ENCODE measurements at places on chromosomes 16 and 17. TPM values are rescaled to one million over a fixed set of nuclear protein-coding genes. Genes with fewer than 3 reads are reported as not detected.

GRCh38 chr17:43324205-43324893 is 74.4 kb upstream of the ARL4D start:
- H3K4me3 ChIP-seq, result no peak overlapping the region
- peaks cover 15% of the 10 kb centered on the region for H3K4me1 ChIP-seq
- no peak overlapping the region for H3K27ac ChIP-seq
- no peaks in the 10 kb centered on the region for H3K36me3 ChIP-seq

DNA sequence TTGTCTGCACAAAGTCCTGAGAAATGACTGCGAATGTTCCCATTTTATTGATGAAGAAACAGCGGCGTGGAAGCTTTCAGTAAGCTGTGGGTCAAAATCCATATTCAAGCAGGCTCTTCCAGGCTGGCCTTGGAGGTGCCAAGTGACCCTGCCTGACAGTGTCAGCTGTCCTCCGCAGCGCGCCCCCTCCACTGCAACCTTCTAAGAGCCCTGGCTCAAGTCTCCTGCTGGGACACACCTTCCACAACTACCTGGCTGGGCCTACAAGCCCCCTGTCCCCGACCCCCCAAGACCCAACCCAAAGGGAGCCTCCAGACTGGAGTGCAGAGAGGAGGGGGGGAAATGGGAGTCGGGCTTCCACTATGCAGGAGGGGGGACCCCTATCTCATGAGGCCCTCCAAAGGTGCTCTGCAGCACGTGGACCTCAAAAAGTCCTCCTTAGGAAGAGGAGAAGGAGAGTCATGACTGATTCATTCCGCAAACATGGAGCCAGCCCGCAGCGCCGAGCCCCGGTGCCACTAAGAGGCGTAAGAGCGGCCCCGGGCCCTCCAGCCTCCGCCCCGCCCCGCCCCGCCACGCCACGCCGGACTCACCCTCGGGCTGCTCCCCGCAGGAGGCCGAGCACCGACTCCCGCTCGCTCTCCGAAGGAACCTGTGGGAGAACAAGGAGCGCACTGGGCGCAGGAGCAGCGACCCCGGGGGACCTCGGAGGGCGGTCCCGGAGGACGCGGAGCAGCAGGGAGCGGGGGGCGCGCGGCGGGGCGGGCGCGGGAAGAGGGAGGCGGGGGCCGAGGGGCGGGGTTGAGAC is 574 bp downstream of the MPP3 start:
- peaks cover 12% of the 10 kb centered on the region for H3K36me3 ChIP-seq
- peaks cover 14% of the 10 kb centered on the region for H3K4me1 ChIP-seq
- DNase-seq, result peak; percentile 98
- peak overlapping the region; percentile 77 for H3K4me3 ChIP-seq
- no peaks in the 10 kb centered on the region for H3K27me3 ChIP-seq

- DNase-seq, result peak; percentile 87
- no peaks in the 10 kb centered on the region for H3K27me3 ChIP-seq
- H3K27ac ChIP-seq, result no peak overlapping the region
- H3K4me3 ChIP-seq, result no peak overlapping the region
Observed at GRCh38 chr17:45129940-45130680, 2.2 kb downstream of the PLCD3 start.

GRCh38 chr16:47829850-47830600 is 325.8 kb downstream of the ABCC12 start:
- H3K27me3 ChIP-seq, result no peaks in the 10 kb centered on the region
- H3K4me3 ChIP-seq, result no peak overlapping the region
- H3K4me1 ChIP-seq, result no peaks in the 10 kb centered on the region
- H3K36me3 ChIP-seq, result no peaks in the 10 kb centered on the region
- no peak for DNase-seq

DNA sequence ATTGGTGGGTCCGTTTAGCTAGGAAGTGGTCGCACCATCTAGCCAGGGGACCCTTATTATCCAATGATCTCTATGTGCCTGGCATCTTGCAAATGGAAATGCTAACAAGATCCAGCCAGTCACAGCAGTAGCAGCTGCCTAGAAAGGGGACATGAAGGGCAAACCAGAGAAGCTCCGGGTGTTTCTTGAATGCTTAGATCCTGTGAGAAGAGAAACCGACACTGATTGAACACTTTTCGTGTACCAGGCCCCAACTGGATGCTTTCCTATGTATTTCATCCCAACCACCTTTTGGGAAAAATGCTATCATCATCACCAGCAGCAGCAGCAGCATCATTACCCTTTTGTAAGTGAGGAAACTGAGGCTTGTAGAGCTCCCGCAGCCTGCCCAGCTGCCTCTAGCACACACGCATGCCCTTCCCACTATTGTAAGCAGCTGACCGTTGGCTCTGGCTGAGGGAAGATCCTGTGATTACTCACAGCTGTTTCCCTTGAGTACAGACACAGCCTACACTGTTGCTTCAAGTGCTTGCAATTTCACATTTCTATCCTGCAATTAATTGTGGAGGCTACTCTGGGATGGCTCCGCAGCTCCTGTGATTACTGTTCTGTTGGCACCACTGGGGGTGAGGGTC is 180.7 kb upstream of the CACNG5 start:
- H3K4me3 ChIP-seq, result no peak overlapping the region
- H3K27ac ChIP-seq, result no peak overlapping the region
- peaks cover 14% of the 10 kb centered on the region for H3K4me1 ChIP-seq
- no peaks in the 10 kb centered on the region for H3K27me3 ChIP-seq

DNA sequence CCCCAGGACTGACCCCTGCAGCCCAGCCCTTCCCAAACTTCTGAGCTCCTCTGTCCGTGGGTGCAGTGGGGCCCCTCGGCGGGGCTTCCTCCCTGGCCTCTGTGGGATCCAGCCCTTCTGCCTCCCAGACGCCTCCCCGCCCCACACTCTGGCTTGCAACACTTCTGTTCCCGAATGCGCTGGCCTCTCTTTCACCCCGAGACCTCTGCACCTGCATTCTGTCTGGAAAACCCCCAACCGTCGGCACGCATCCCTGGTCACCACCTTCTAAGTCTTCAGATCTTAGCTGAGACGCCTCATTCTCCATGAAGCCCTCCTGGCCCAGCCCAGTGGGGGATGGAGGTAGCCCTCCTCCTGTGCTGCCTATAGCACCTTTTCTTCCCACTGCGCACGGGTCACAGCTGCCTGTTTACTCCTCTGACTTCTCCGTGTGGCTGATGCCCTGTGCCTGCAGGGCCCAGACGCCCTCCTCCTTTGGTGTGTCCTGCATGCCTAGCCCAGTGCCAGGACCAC is 26.4 kb downstream of the TMEM235 start:
- H3K4me1 ChIP-seq, result peaks cover 4% of the 10 kb centered on the region
- DNase-seq, result peak; percentile 8
- no peaks in the 10 kb centered on the region for H3K36me3 ChIP-seq
- H3K4me3 ChIP-seq, result no peak overlapping the region
- H3K27me3 ChIP-seq, result no peaks in the 10 kb centered on the region

DNA sequence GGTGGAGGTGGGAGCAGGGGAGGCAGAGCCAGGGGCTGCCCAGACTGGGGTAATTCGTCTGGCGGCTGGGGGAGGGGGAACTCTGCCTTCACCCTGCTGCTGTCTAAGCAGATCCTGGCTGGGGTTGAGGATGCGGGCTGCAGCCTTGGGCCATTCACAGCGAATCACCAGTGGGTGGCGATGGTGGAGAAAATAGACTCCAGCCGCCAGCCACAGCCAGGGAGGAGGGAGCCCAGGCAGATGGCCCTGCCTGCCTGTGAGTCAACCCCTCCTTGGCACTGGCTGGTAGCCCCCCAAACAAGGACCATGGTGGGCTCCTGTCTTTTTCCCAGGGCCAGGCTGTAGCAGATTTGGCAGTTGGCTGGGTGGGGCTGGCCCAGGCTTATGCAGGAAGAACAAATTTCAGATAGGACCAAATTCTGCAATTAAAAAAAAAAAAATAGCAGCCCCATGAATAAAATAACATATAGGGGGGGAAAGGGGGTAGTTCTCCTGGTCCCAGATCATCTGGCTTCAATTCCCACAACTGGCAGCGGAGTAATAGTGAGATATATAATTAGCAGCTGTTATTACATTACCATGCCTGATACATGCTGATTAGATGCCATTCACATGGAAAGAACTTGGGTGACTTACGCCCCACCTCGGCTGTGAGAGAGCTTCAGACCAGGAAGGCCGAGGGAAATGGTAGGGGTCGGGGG is 41.5 kb upstream of the CDH5 start:
- no peaks in the 10 kb centered on the region for H3K4me1 ChIP-seq
- H3K27me3 ChIP-seq, result no peaks in the 10 kb centered on the region
- no peak overlapping the region for H3K27ac ChIP-seq
- DNase-seq, result peak; percentile 92

DNA sequence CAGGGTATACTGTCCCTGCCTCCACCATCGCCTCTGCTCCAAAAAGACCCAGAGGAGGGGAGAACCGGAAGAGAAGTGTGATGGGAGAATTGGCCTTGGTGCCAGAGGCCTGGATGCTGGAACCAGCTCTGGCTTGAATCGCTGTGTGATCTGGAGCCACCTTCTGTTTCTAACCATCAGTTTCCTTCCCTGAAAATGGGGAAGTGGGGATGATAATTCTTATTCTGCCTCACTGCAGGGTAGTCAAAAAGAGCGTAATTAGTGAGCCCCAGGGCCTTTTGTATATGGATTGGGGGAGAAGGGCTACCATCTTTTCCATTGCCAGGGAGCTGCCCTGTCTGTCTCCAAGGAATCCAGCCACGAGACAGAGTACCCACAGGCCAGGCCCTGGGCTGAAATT is 52.2 kb downstream of the CCT6B start:
- H3K4me3 ChIP-seq, result no peak overlapping the region
- no peaks in the 10 kb centered on the region for H3K4me1 ChIP-seq
- no peak overlapping the region for H3K27ac ChIP-seq
- DNase-seq, result no peak
- no peaks in the 10 kb centered on the region for H3K36me3 ChIP-seq

DNA sequence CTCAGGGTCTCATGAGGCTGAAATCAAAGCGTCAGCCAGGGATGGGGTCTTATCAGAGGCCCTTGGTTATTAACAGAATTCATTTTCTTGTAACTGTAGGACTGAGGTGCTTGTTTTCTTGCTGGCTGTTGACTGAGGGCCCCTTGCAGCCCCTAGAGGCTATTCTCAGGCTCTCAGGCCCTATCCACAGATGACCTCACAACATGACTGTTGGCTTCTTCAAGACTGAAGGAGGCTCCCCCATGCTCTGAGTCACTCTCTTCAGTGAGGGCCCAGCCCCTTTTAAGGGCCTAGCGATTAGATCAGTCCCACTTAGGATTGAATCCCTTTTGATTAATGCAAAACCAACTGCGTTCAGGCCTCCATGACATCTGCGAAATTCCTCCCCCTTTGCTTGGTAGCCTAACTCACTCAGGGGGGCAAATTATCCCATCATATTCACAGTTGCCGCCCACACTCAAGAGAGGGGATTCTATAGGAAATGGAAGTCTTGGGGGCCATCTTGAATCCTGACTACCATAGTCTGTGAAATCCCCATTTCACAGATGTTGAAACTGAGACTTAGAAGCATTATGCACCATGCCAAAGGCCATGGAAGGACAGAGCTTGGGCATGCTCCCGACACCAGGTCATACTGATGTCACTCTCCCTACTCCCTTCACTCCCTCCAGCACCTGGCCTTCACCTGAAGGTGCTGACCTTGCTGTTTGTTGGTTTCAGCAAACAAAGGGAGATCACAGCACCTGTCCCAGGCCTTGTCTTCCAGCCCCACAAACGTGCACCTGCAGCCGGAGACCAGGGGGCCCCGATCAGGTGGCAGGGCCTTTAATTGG is 592.3 kb downstream of the MAF start:
- H3K27me3 ChIP-seq, result no peaks in the 10 kb centered on the region
- DNase-seq, result no peak
- no peak overlapping the region for H3K27ac ChIP-seq
- H3K4me3 ChIP-seq, result no peak overlapping the region
- no peaks in the 10 kb centered on the region for H3K4me1 ChIP-seq
- no peaks in the 10 kb centered on the region for H3K36me3 ChIP-seq

- no peak overlapping the region for H3K4me3 ChIP-seq
- DNase-seq, result no peak
- H3K36me3 ChIP-seq, result no peaks in the 10 kb centered on the region
Observed at GRCh38 chr16:22661161-22661647, 150.5 kb downstream of the NPIPB5 start.

DNA sequence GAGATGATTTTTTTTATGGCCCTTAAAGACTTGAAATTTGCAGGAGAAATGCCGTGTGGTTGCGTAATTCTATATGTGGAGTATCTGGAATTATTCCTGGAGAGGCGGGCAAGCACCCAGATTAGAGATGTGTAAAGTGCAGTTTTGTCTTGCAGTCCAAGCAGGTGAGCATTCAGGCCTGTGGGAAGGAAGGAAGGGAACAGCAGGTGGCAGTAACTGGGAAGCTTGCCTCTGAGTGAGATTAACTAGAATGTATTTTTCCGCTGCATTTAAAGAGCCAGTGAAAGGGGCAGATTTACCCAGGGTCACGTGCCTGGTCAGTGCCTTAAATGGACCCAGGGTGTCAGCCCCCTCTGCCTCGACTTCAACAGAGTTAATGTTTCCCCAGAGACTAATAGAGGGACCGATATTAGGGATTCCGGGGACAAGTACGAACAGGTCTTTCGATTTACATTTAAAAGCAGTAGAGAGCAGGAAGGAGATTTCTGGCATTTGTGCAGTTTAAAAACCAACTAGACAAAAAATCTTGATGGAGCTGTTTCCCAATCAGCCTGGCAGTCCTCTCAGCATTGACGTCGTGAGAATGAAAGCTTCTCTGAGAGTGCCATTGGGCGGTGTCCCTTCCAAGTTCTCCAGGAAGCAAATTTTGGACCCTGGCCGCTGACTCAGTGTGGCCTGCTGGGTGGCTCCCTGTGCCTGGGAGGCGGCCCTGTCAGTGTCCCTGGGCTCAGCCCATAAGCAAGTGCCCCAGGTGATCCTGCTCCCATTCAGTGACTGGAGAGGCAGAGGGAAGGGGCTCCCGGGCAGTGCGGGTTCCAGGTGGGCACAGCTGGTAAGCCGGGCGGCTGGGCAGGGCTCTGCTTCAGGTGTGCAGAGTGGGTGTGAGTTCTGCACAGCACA is 38.2 kb downstream of the KSR1 start:
- H3K4me3 ChIP-seq, result peak overlapping the region; percentile 39
- peaks cover 3% of the 10 kb centered on the region for H3K4me1 ChIP-seq
- H3K36me3 ChIP-seq, result no peaks in the 10 kb centered on the region
- H3K27me3 ChIP-seq, result peaks cover 3% of the 10 kb centered on the region
- H3K27ac ChIP-seq, result no peak overlapping the region

GRCh38 chr16:26601335-26601734 is 465.4 kb upstream of the C16orf82 start:
- H3K4me1 ChIP-seq, result no peaks in the 10 kb centered on the region
- H3K36me3 ChIP-seq, result no peaks in the 10 kb centered on the region
- H3K4me3 ChIP-seq, result no peak overlapping the region
- DNase-seq, result no peak
- no peaks in the 10 kb centered on the region for H3K27me3 ChIP-seq

GRCh38 chr16:9381399-9381798 is 290.0 kb downstream of the HAPSTR1 start:
- H3K27me3 ChIP-seq, result no peaks in the 10 kb centered on the region
- DNase-seq, result no peak
- no peak overlapping the region for H3K4me3 ChIP-seq
- no peaks in the 10 kb centered on the region for H3K4me1 ChIP-seq
- no peaks in the 10 kb centered on the region for H3K36me3 ChIP-seq

The RHOT1 gene
- total RNA-seq, result 46.0 TPM

The PRDM7 gene
- not detected for total RNA-seq

The WFDC1 gene
- not detected for total RNA-seq

Measured in osteoblast (primary cell).